Non-pigmented ciliary epithelial cell (primary cell): ENCODE measurements at places on chromosomes 6 and 20.

- DNase-seq = no peak
Observed at GRCh38 chr6:34000281-34000680, 145.6 kb downstream of the GRM4 start.

- DNase-seq = no peak
Observed at GRCh38 chr6:10194816-10195672, 219.8 kb downstream of the TFAP2A start.

DNA sequence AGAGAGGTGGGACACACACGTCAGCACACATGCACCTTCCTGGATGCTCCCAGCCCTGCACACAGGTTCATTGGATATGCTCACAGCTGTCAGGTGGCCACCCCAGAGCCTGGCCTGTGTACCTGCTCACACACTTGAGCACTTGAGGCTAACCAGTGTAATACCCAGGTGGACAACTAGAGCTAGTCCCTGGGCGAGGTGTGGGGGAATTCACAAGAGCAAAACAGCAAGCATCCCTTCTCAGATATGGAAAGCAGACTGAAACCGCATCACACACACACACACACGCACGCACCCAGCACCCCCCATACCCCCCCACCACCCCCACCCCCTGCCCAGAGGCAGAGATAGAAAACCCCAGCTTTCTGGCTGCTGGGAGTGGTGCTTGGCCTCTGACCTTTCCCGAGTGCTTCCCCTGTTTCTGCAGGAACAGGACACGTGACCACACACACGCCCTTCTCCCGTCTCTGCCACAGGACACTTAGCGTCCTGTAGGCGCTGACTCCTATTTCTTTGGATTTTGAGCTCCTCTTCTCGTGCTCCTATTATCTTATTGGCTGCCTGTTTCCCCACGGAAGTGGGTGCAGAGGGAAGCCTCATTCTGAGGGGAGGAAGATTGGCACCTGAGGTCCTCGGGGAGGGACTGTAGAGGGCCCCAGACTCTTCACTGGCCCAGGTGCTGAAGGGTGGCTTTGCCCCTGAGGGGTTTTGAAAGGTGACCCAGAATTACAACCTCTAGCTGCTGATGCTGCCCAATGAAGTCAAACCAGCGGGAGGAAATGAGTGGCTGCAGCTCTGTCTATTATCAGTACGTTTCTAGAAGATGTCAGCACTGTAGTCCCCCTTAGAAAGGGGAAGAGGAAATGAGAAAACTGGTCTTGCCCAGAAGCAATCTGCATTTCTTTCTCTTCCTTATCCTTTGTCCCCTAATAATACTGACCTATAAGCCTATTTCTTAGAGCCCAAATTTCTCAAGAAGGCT is 65.8 kb downstream of the SYTL3 start:
- DNase-seq = no peak

DNA sequence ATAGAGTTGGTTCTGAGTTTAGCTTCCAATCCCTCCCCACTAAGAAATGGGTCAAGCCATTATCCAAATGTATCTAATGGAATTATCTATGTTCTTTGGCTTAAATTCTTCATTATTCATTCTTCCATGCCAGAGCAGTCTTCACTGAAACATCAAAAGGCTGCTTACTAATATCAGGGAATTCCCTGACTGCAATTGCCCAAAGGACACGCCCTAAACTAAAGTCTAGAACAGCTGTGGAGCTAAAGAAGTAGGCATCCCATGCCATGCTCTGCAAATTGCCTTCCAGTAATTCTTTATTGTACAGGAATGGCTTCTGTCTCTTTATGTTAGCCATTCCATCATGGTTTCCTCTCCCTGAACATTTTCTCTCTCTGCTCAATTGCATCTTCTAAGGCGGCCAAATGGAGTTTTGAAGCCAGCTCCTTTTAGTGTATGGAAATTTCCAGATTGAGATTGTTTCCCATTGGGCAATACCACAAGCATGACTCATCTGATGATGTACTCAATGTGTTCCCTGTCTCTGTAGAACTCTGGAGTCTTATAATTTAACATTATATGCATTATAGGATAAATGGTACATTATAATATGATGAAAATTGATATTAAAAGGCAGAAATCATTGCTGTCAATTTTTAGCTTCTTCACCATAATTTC is 28.8 kb upstream of the TSHZ2 start:
- peak; percentile 8 for DNase-seq

GRCh38 chr6:90131125-90131524 is 165.5 kb downstream of the BACH2 start:
- no peak for DNase-seq

DNA sequence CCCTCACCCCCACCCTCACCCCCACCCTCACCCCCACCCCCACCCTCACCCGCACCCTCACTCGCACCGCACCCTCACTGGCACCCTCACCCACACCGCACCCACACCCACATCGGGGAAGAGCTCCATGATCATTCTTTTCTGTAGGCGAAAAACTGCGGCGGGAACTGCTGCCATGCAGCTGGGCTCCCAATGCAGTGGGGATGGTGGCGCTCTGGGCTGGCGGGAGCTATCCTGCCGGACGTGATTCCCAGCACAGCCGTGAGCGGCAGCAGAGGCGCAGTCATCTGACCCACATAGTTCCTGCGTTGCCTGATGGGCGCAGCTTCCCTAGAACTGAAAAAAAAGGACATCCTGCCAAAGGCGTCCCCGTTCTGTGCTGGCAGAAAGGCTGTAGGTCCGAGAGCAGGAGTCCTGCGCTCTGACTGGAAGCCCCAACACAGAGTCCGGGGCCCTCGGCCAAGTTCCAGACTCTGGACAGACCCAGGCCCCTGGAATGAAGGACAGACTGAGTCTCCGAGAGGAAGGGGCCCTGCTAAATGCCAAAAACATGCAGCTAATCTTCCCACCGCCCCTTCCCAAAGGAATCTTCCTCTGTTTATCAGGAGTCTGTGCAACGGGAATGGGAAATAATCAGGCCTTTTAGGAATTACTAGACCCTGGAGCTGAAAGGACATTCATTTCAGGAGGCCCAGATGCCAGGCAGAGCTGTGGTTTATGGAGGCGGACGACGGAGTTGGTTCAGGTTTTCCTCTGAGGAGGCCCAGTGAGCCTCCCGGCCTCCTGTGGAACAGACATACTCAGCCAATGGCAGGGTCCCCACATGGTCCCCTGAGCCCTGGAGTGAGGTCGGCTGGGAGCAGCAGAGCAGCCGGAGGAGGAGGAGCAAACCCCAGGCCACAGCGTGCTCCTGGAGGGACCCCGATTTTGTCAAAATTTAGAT is 14.1 kb upstream of the TCFL5 start:
- no peak for DNase-seq

GRCh38 chr20:37918035-37918434 is 15.1 kb downstream of the VSTM2L start:
- no peak for DNase-seq

- no peak for DNase-seq
Observed at GRCh38 chr20:16607364-16608276, 34.4 kb upstream of the KIF16B start.

- DNase-seq = peak; percentile 30
Observed at GRCh38 chr6:149335924-149336608, 18.6 kb downstream of the TAB2 start.

- DNase-seq = no peak
Observed at GRCh38 chr20:38941726-38942389, 15.6 kb downstream of the FAM83D start.

DNA sequence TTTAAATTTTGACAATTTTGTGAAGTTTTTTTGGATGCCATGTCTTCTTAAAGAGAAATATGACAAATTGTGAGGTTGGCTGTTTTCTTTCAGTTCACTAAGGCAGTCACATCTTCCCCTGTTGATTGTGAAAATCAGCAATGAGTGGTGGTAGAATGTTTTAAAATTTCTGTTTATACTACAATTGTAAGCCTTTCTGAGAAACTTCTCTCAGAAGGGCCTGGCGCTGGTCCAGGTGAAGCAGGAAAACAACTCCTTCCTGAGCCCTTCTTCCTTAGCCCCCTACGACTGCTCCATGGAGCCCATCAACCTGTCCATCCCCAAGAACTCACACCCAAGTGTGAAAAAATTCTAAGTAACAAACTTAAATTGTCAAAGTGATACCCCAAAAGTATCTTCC is 80.6 kb downstream of the SSR1 start:
- no peak for DNase-seq

GRCh38 chr6:72966628-72967280 is 258.5 kb downstream of the KHDC1L start:
- no peak for DNase-seq

DNA sequence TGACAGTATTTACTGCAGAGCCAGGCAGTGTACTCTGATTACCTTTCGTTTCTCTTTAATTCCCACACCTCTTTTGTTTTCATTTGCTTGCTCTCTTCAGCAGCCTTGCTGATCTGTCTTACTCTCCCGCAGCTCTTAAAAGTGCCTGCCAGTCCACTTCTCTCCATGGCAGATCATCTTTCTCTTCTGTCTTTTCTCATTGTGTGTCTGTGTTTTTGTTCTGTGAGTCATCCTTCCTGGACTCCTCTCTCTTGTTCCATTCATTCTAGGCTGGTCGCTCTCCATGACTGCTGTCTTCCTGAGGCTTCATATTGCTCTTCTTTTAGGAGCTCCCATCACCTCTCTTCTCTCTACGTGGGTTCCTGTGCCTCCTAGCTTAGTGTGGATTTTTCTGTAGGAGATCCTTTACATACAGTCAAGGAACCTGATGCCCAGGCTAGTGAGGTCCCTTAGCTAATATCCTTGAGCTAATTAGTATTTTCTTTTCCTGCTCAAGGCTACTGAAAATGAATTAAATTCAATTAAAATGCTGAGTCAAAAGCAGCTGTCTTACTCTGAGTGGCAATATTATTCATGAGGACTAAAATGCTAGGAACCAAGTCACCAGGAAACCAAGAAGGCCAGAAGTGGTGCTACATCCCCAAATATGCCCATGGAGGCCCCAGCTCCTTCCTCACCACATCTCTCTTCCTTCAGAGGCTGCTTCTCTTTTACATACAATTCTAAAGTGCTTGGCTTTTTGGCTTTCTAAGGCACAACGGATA is 86.1 kb downstream of the SLX4IP start:
- peak; percentile 70 for DNase-seq

- DNase-seq = no peak
Observed at GRCh38 chr20:41623625-41624375, 5.6 kb upstream of the CHD6 start.

GRCh38 chr6:150826788-150827187 is 38.7 kb upstream of the MTHFD1L start:
- no peak for DNase-seq

DNA sequence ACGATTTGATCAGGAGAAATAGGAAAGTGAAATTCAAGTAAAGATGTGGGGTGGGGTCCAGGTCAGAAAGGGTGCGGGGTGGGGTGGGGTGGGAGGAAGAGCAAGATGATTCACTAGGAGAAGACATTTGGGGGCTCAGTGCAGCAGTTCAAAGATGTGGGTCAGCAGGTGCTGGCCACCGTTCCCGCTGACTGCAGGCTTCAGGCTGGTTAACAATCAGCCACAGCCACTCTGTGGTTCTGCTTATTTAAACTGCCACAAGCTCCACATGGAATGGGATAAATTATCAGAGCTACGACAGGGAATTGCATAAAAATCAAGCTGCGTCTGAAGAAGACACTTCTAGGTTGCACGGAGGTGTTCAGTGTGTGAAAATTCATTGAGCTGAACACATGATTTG is 49.4 kb downstream of the TRAM2 start:
- DNase-seq = no peak

- DNase-seq = no peak
Observed at GRCh38 chr20:38156888-38157634, 8.0 kb downstream of the TGM2 start.

- DNase-seq = no peak
Observed at GRCh38 chr6:16730738-16731477, 30.4 kb downstream of the ATXN1 start.

GRCh38 chr6:123687864-123688263 is 51.1 kb upstream of the TRDN start:
- no peak for DNase-seq

DNA sequence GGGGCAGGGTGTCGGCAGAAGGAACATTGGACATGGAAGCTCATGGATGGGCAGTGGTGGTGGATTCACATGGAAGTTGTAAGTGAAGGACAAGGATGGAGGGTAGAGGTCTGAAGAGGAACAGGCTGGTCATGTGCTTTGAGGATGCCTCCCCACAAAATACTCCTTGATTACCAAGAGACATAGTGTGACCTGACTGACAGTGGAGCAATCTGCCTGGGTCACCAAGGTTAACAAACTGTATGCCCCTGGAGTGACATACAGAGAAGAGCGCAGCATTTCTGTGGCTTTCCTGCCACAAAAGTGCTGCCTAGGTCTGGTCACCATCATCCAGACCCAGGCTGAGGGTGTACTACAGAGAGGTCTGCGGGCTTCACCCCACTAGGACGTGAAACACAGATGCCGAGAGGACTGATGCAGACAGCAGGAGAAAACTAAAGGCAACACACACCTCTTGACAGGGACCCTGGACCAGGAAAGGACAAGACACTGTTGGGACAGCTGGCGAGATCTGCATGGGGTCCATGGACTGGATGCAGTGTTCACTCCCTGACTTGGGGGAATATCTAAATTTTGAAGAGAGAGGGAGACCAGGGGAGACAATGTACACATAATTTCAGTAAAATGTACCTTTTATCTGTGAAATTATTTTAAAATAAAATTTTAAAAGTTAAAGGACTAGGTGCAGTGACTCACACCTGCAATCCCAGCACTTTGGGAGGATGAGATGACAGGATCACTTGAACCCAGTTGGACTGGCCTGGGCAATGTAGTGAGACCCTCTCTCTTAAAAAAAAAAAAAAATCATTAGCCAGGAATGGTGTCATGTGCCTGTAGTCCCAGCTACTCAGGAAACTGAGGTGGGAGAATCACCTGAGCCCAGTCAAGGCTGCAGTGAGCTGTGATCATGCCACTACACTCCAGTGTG is 64.9 kb downstream of the CSE1L start:
- DNase-seq = no peak

DNA sequence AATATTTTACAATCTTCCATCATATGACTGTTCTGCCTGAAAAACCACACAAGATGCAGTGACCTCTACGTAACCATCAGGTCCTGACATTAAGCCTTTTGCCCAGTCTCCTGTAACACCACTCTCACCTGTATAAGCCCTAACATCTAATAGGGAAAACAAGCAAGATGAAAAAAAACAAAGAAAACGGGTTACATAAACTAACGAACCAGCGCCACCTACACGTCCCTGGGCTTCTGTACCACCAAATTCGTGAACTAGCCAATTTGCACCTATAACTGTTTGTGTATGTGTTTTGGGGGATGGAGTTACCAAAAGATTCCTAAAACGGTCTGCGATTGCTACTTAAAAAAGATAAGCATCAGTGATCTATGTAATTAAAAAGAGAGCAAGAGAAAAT is 70.2 kb downstream of the BLOC1S5 start:
- DNase-seq = no peak
